ENCODE measurements at places on chromosomes 6 and 20.

DNA sequence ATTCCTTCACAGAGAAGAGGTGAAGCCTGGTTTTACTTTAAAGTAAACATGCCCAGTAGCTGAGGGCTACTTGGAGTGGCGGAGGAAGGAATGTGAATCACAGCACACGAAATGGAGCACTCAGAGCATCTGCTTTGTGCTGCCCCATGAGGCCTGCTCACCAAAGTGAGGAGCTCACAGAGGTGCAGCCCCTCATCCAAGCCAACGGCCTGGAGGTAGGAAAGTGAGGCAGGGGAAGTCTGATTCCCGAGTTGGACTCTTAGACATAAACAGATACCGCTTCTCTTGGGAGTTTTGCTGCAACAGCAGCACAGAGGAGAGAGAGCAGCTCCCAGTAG lies 3.6 kb downstream of the YTHDF1 start:
- no peak for DNase-seq

- no peak for DNase-seq
Measured at GRCh38 chr20:60669211-60669610, 582.9 kb upstream of the CDH4 start.

GRCh38 chr6:92117800-92118199 lies 1301.6 kb downstream of the EPHA7 start:
- DNase-seq = no peak

DNA sequence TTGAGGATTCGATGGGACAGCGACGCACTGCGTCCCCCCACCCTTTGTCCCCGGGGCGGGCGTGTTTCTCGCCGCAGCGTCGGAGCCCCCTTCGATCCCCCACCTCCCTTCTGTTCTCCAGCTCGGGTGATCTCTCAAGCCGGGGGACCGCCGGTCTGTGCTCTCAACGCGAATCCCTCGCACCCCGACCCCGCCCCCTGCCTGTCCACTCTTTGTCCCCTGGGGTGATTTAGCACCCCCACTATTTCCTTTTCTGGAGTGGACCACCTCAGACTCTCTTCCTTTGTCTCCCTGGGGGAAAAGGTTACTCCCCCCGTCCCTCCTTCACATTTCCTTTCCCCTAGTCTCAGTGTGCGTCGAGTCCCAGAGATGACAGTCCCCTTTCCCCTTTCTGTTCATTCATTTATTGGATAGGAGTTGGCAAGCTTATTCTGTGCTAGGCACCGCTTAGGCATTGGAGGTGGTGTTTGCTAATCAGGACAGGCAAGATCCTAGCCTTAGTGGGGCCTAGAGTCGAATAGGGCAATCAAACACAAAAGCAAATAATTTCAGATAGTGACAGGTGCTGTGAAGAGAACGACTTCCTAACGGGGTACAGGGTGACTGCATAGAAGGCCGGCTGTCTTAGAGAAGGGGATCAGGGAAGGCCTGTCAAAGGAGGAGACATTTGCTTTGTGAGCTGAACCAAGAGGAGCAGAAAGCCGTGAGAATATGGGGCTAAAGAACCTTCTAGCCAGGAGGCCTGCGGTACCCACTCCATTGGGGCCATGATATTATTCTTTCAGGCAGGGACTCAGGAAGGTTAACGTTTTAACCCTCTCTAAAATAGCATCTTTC lies 741 bp downstream of the PTPN1 start:
- DNase-seq = peak; percentile 31

- no peak for DNase-seq
Measured at GRCh38 chr20:51305316-51306052, 237.0 kb downstream of the NFATC2 start.

- DNase-seq = no peak
Measured at GRCh38 chr6:155021680-155022079, 26.6 kb downstream of the TIAM2 start.

- no peak for DNase-seq
Measured at GRCh38 chr6:122710908-122711635, 68.4 kb upstream of the FABP7 start.

DNA sequence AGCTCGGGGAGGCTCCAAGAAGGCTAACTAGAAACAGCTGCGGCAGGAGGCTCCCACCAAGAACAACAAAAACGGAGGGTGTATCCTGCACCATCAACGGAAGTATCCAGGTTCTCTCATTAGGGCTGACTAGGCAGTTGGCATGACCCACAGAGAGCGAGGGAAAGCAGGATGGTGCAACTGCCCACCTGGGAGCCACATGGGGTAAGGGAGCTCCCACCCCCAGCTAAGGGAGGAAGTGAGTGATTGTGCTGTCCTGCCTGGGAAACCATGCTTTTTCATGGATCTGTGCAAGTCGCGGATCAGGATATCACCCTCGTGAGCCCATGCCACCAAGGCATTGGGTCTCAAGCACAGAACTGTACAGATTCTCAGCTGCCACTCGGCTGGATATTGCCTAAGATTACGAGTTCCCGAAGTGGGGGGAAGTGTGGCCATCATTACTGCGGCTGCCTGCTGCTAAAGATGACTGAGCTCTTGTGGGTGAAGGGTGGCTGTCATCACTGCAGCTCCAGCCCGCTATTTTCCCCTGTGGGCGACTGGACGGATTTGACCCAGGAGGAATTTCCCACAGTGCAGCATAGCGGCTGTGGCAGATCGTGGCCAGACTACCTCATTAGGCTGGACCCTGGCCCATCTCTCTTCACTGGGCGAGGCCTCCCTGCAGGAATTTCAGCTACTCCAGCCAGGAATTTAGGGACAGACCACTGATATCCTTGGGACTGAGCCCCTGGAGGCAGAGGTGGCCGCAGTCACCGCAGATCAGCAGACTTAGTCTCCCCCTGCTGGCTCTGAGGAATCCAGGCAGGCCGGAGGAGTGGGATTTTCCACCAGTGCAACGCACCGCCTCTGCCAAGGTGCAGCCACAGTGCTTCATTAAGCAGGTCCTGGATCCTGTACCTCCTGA lies 515.7 kb downstream of the FRK start:
- no peak for DNase-seq

GRCh38 chr6:54248994-54249393 lies 59.2 kb upstream of the TINAG start:
- no peak for DNase-seq

GRCh38 chr6:97189767-97190166 lies 93.2 kb downstream of the MMS22L start:
- DNase-seq = no peak

DNA sequence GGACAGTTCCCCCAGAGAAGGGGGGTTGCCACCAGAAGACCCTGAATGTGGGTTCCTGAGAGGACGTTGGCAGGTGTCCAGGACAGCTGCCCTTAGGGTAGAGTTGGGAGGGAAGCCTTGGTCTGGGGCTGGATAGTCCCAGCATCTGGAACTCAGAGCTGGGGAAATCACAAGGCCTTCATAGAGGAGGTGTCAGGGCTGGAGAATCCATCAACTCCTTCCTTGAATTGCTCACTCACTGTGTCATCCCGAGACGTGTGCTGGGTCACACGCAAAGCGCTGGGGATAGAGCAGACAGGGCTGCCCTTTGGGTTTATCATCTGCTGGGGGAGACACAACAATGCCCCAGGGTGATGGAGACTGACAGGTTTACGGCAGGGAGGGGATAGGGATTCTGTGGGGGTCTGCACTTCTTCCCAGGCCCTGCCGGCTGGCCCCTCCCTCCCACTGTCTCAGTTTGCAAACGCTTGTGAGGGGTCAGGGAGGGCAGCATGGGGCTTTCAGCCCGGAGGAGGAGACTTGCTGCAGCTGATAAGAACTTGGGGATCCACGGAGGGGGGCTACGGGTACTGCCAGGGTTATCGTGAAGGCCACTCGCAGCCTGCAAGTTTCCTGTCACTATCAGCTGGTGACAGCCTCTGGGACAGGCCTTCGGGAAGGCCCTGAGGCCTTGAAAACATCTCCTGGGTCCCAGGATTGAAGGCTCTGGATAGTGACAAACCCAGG lies 18.6 kb downstream of the RBM38 start:
- no peak for DNase-seq

DNA sequence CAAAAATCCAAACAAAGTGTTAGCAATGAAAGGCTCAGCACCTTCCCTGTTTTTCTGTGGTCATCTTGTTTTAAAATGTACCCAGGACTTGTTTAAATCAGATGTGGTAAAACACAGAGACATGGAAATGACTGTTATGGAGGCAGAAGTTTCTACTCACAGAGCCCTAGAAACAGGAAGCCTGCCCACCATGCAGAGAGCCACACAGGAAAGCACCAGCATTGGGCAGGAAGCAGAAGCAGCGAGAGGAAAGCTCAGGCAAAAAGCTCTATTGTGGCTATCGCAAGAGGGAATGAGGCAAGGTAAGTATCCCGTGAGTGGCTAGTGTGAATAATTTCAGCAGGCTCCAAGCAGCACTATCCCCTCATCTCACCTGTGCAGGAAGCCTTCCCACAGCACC lies 42.8 kb downstream of the GPR6 start:
- DNase-seq = no peak

DNA sequence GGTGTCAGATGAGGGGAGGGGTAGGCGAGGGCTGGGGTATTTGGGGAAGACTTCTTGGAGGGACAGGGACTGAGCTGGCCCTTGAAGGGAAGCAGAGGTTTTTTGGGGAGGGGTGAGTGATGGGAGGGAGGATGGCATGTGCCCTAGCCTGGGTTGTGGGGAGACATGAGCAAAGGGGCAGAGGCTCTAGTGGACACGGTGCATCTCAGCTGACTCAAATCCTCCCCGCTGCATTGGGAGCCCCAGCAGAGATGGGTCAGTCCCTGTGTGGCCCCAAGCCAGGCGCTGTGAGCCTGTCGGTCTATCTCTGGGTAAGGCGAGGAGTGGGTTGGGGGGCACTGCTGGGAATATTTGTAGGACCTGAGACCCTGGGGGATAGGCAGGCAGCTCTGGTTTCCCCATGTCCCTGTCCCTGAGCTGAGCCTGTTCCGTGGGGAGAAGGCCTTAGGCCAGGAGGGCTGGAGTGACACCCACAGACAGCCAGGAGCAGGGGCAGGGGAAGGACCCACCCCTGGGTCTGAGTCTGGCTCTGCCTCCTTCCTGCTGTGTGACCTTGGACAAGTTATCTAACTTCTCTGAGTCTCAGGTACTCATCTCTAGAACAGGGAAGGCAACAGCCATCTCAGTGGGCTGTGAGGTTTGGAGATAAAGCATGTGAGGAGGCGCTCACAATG lies 36.0 kb downstream of the SPDEF start:
- DNase-seq = no peak

DNA sequence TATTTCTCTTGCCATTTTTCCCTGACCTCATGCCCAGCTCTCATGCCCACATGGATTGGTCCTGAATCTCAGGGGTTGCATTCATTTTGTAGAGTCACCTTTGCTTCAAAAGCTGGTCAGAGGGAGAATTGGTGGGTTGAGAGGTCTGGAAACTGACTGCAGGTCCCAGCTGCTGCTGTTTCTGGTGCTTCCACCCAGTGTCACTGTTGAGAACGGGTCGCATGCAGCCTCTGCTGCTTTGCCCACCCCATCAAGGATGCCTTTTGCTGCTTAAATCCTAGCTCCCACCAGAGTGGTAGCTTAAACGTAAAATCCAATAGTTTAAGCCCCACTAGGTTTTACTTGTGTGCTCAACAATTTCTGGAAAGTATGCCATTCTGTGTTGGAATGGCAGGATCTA lies 211.4 kb upstream of the TSHZ2 start:
- no peak for DNase-seq

DNA sequence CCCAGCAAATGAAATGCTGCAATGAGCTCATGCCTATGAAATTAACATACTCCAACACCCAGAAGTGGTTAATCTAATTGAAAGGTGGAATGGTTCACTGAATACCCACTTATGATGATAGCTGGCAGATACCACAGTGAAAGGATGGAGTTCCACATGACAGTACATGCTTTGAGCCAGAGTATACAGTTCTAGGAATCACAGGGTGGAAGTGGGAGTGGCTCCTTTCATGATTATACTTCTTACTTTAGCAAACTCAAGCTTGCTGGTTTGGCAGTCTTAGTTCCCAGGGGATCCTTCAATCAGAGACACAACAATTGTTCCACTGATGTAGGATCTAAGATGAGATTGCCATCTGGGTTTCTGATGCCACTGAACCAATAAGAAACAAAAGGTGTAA lies 21.5 kb downstream of the CD164 start:
- no peak for DNase-seq

DNA sequence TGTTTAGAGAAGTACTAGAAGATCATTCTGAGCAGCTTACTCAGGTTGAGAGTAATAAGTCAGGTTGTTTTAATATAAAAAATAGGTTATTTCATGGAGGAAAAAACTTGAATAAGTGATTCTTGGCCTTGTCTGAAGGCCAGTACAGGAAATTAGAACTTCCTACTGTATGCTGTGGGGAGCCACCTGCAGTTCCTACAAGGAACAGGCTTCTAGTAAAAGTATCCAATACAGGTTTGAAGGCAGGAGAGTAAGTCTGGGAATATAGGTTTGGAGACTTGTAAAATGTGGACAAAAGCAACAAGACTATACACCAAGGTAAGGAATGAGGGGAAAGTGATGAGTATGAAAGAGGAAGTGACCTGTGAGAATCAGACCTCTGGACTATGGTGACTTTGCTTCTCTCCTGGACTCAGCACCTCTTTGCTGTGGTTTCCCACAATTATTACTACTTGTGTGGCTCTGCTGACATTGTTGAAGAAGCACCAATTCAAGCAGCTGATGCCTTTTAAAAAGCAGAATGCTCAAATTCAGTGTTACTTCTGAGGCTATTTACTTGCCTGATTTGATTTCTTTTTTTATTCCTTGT lies 278.6 kb downstream of the TBC1D7 start:
- no peak for DNase-seq

- DNase-seq = no peak
Measured at GRCh38 chr6:152167641-152168603, 360.4 kb downstream of the ESR1 start.

DNA sequence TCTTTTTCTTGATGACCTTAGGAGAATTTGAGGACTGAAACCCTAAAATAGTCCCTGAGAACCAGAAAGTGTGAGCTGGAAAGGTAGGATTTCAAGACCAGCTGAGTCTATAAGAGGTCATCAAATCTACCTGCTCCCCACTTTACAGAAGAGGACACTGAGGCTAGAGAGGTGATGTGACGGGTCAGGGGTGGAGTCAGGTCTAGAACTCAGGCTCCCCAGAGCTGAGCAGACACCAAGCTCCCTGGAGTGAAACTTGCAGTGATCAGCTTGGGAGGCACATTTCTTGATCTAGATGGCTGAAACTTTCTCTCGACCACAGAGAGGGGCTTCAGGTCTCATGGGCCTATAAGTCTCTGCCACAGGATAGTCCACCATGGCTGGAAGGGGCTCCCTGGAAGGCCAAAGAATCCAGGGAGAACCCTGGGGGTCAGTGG lies 55.1 kb downstream of the HNF4A start:
- DNase-seq = no peak

- no peak for DNase-seq
Measured at GRCh38 chr6:148711833-148712654, 34.8 kb upstream of the UST start.

GRCh38 chr20:47960769-47961541 lies 175.7 kb upstream of the SULF2 start:
- DNase-seq = no peak

GRCh38 chr6:144008846-144009245 lies 787 bp upstream of the PLAGL1 start:
- no peak for DNase-seq

- no peak for DNase-seq
Measured at GRCh38 chr6:24574809-24575208, 71.2 kb downstream of the KIAA0319 start.

DNA sequence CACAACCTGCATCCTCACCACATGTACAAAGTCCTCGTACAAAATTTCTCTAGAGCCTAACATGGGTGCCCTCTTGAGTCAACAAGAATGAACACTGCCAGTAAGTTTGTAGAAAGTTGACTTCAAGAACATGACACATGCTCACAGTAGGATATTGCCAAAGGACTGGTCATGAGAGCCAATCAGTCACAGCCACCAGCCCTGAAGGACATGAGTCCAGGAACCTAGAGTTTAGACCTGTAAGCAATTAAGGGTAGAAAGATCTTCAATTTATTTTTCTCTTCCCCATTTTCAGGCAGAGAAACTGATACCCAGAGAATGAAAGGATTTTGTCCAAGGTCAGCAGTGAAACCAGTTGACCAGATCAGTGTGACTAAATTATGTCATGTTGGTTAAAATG lies 96.1 kb downstream of the MAFB start:
- DNase-seq = no peak
